ENCODE measurements at places on chromosomes 4 and X. TPM values are rescaled to one million over a fixed set of nuclear protein-coding genes. Genes with fewer than 3 reads are reported as not detected.

GRCh38 chrX:71320126-71320525 lies 18.6 kb downstream of the ITGB1BP2 start:
- H3K27me3 ChIP-seq: no peaks in the 10 kb centered on the region
- no peak overlapping the region for H3K27ac ChIP-seq
- no peaks in the 10 kb centered on the region for H3K4me1 ChIP-seq
- no peaks in the 10 kb centered on the region for H3K36me3 ChIP-seq
- H3K4me3 ChIP-seq: no peak overlapping the region
- DNase-seq: no peak

GRCh38 chr4:151415978-151416377 lies 7.0 kb downstream of the FHIP1A start:
- no peaks in the 10 kb centered on the region for H3K4me1 ChIP-seq
- H3K27me3 ChIP-seq: no peaks in the 10 kb centered on the region
- DNase-seq: no peak

GRCh38 chrX:144494074-144494473 lies 610.2 kb downstream of the UBE2NL start:
- H3K4me1 ChIP-seq: no peaks in the 10 kb centered on the region
- H3K36me3 ChIP-seq: no peaks in the 10 kb centered on the region
- no peak overlapping the region for H3K4me3 ChIP-seq
- DNase-seq: no peak

GRCh38 chr4:111748157-111748556 lies 397.1 kb upstream of the FAM241A start:
- no peaks in the 10 kb centered on the region for H3K36me3 ChIP-seq
- H3K4me1 ChIP-seq: no peaks in the 10 kb centered on the region
- no peak overlapping the region for H3K27ac ChIP-seq
- no peak for DNase-seq
- H3K4me3 ChIP-seq: no peak overlapping the region
- no peaks in the 10 kb centered on the region for H3K27me3 ChIP-seq

DNA sequence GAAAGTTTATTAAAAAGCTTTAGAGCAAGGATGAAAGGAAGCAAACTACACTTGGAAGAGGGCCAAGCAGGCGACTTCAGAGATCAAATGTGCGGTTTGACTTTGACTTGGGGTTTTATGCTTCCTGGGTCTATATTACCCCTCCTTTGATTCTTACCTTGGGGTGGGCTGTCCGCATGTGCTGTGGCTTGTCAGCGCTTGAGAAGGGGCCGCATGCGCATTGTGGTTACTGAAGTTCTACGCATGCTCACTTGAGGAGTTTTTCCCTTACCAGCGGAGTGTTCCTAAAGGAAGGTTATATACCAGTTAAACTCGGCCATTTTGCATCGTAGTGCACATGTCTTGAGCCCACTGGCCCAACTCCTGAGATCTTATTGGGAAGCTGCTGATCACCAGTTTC lies 9.9 kb downstream of the ZNF157 start:
- H3K27me3 ChIP-seq: no peaks in the 10 kb centered on the region
- H3K27ac ChIP-seq: no peak overlapping the region
- peak overlapping the region; percentile 34 for H3K4me3 ChIP-seq

DNA sequence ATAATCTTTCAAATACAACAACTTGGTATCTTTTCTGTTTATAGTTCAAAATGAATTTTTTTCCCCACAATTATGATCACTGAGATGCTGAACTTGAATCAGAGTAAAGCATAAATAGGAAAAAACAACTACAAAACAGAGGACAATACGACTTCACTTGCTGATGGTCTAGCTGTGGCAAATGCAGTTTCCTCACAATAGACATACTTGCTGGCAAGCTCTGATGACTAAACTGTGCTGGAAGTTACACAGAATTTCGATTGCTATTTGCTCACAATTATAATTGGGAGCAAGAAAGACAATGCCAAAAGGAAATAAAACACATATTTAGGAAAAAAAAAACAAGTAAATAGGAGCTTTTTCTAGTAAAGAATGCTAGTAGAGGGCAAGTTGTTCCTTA lies 14.7 kb downstream of the VEGFC start:
- H3K4me3 ChIP-seq: no peak overlapping the region
- H3K27ac ChIP-seq: no peak overlapping the region
- no peaks in the 10 kb centered on the region for H3K4me1 ChIP-seq
- no peaks in the 10 kb centered on the region for H3K36me3 ChIP-seq
- no peak for DNase-seq
- no peaks in the 10 kb centered on the region for H3K27me3 ChIP-seq

- no peaks in the 10 kb centered on the region for H3K27me3 ChIP-seq
- no peaks in the 10 kb centered on the region for H3K4me1 ChIP-seq
- no peak overlapping the region for H3K27ac ChIP-seq
- no peak for DNase-seq
These were observed 196.2 kb upstream of the TENT5D start for GRCh38 chrX:80223982-80224579.

DNA sequence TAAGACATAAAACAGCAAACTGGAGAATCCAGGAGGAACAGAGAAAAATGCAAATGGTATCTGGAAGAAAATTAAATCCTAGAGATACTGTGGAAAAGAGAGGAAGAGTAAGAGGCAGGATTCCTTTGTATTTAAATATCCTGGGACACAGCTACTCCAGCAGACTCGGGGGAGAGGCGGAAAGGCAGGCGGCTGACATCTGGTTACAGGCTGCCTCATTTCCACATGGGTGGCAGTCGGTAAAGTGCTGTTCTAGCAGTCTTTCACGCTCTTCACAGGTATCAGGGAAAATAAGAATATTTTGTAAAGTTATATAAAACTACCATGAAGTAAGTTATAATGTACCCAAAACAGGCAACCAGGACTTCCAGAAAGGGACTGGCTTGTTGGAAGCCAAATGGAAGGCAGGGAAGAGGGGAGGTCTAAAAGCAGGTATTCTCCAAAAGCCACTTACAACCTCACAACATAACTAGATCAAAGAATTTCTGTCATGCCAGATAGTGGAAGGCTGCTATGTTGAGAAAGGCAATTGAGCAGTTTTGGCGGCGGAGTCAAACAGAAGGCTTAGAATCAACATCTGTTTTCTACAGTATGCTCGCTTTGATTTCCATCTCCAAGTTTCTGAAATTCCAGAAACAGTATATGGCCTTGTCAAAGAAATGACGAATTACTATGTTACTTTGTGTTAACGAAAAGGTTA lies 1.3 kb upstream of the TIGD2 start:
- no peak for DNase-seq
- H3K36me3 ChIP-seq: no peaks in the 10 kb centered on the region
- H3K27me3 ChIP-seq: no peaks in the 10 kb centered on the region

The EDNRA gene
- not detected for total RNA-seq

DNA sequence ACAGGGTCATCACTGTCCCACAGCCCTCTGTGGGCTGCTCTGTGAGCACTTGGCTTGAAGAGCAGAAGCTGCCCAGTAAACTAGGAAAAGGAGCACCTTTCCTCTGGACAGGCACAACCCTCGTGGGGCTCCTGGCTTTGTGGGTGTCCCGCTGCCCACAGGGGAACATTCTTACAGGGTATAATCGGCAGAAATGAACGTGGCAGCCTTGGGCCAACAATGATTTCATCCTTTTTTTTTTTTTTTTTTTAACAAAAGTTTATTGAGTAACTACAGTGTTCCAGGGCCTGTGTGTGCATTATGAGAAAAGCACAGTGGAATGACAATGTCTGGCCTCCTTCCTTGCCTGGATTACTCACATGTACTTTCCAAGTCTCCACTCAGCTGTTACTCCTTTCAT lies 197.2 kb downstream of the PDGFC start:
- H3K4me1 ChIP-seq: no peaks in the 10 kb centered on the region
- H3K4me3 ChIP-seq: no peak overlapping the region
- no peak for DNase-seq
- no peak overlapping the region for H3K27ac ChIP-seq

DNA sequence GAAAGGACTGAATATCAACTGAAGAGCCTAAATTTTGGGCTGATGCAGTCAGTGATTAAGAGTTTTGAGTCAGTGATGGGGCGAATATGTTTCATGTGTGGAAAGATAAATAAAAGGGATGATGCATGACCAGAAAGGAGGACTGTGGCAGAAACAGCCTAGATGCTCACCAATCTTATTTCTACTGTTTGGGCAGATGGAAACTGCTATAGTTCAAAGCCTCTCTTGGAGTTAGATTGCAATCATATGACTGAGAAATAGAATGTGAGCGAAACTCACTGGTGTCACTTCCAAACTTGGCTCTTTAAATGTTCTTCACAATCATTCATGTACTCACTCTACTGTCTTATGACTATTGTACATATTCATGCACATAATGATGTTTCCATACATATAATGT lies 35.4 kb upstream of the YTHDC1 start:
- no peak overlapping the region for H3K4me3 ChIP-seq
- no peak overlapping the region for H3K27ac ChIP-seq
- H3K36me3 ChIP-seq: no peaks in the 10 kb centered on the region
- H3K27me3 ChIP-seq: no peaks in the 10 kb centered on the region

All from CD4-positive, alpha-beta T cell (primary cell).